ENCODE measurements at places on chromosomes 5 and 9.

- DNase-seq: no peak
These were observed 137.3 kb upstream of the ANKH start for GRCh38 chr5:15008921-15009320.

DNA sequence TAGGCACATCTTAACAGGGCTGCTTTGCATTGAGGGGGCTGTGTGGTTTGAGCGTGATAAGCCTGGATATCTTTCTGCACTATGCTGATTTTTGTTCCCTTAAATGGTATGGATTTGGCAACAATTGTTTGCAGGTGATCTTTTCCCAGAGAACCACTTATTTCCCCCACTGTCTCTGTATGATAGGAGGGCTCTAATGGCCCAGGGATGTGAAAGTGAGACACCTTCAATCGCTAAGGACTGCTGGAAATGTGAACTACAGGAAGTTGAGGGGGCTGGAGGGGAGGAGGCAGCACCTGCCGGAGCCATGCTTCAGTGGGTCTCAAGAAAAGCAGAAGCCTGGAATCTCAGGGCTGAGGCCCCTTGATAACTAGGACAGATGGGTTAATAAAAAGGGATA, 29.4 kb downstream of the SYK start:
- no peak for DNase-seq

DNA sequence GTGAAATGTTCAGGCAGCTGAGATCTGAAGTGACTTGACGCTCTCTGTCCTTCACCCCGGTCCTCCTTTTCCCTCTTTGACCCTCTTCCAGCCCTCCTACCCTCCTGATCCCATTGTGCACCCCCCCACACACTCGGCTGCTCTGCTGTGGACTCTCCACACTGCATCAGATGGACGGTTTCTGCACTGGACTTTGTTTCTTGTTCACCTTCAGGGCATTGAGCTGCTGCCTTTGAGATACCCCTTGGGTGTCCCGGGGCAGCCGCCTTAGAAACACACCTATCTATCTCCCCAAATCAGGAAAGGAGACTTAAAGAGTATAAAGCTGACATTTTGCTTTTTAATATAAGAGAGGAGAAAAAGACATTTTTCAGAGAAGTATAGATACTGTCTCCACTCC, 27.5 kb downstream of the AMBP start:
- no peak for DNase-seq

GRCh38 chr5:23139338-23140171, 286.4 kb upstream of the CDH12 start:
- DNase-seq: peak; percentile 29

DNA sequence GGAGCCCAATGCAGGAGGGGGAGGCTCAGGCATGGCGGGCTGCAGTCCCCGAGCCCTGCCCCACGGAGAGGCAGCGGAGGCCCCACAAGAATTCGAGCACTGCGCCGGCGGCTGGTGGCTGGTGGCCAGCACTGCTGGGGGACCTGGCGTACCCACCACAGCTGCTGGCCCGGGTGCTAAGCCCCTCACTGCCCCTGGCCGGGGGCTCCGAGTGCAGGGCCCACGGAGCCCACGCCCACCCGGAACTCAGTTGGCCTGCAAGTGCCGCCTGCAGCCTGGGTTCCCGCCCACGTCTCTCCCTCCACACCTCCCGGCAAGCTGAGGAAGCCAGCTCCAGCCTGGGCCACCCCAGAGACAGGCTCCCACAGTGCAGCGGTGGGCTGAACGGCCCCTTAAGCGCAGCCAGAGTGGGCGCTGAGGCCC, 780.3 kb downstream of the DTWD2 start:
- no peak for DNase-seq

DNA sequence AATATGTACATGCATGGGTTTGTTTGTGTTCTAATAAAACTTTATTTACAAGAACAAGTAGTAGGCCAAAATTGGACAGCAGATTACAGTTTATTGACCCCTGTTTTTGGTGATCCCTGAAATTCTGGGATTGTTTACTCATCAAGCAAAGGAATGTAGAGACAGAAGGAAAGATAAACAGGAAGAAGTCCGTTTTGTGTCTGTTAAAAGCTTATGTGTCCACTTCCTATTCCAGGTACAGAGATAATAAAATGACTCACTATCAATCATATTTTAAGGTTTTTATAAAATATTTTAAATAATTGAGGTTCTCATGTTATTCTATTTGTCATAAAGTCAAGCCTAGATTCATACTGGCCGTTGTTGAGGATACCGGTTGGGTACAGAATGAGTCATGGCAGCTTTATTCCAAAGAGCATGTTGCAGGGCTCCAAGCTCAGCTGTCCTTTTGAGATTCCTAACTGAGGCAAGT, 214.9 kb upstream of the DAB2 start:
- no peak for DNase-seq

GRCh38 chr5:142360607-142361120, 35.8 kb upstream of the SPRY4 start:
- DNase-seq: no peak

DNA sequence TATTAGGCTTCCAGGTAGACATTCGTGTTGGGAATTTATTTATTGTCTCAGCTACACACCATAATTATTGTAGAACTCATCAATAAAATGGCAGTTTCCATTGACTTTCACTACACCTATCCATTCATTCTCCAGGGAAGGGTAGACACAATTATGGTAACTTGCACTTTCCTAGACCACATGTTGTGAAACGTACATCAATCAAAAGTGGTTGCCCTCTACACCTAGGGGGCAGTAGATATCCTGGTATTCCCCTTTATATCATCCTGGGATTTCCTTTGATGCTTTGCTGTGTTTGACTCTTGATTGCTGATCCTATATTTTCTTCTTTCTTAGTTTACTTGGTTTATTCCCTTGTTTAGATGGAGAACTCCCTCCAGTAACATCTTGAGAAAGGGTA, 47.9 kb downstream of the ADGRV1 start:
- no peak for DNase-seq

DNA sequence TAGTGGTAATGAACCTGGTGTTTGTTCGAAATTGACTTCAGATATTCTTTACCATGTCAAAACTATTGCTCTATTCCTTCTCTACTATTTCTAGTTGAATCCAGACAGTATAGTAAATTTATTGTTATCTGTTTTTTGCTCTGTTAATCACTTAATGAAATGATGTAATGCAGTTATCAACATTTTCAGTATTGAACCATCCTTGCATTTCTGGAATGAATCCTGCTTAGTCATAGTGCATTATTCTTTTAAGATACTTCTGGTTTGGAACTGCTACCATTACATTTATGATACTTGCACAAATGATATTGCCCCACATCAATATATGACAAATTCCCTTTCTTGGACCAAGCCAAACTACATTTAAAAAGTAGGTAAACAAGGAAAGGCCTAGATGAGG, 554.0 kb upstream of the KLF4 start:
- DNase-seq: no peak

DNA sequence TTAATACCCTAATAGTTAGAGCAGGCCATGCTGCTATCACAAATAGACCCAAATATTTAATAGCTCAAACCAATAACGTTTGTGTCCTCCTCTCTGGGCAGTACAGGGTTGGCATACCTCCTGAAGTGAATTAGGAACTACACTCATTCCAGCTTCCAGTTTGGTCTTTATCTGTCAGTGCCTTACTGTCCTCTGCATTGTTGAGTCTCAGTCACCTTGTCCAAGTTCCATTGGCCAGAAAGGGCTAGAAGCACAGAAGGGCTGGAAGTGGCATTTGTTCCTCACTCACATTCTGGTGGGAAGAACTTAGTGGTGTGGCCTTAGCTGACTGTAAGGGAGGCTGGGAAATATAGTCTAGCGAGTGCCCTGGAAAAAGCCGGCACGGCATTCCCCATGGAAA, 11.2 kb downstream of the FXN start:
- DNase-seq: no peak

- no peak for DNase-seq
These were observed 277.2 kb upstream of the VLDLR start for GRCh38 chr9:2344436-2344835.

- no peak for DNase-seq
These were observed 22.0 kb downstream of the CETN3 start for GRCh38 chr5:90387508-90387907.

GRCh38 chr5:119554597-119554996, 74.8 kb upstream of the FAM170A start:
- no peak for DNase-seq

- DNase-seq: no peak
These were observed 275 bp downstream of the AHRR start for GRCh38 chr5:321726-322251.

Measured in AML-193 (cell line).